ENCODE measurements at places on chromosomes 7 and 10.

DNA sequence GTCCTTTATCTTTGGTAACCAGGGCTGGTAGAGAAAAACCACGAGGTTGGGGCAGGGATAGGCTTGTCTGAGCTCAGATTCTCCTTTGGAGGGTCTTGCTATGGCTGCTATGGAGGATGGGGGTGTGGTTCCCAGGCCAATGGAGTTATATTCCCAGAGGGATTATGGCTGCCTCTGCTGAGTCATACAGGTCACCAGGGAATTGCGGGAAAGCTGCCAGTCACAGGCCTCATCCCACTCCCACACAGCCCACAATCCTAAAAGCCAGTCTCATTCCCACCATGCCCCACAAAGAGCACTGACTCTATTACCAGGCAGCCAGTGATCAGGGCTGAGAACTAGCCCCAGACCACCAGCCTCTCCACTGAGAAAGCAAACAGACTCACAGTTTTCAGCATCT lies 316.6 kb upstream of the TMEM229A start:
- DNase-seq: no peak

DNA sequence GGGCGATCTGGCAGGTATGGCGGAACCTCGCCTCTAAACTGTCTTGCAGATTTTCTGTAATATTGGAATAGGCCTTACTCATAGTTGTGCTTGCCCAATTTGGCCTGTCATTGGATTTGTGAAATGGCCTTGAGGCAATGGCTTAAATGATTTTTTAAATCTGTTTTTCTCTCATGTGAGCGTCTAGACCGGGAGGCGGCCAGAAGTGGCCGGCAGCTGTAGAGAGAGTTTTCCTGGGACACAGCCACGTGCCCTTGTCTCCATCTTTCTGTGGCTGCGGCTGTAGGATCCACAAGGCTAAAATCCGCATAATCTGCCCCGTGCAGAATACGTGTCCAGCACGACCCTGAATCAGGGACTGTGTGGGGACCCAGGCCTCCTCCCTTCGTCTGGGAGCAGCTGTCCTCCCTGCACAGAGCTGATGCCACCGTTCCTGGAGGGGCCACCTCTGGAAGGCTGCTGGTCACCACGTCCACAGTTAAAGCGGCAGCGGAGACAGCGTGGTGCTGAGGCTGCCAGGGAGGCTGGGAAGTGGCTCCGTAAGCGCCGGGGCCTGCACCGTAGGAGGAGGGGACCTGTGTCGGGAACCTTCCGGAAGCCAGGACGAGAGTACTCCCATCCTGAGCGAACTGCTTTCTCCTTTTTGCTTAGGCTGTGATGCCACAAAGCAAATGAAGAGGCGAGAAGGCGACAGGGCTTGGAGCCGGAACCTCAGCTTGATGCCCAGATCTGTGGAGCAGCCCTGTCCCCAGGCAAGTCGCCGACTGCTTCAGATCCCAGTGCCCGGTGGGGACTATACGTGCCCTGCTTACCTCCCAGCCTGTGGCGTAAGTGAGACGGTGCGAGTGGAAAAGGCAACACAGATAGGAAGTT lies 99.8 kb downstream of the DYNC2I1 start:
- no peak for DNase-seq

DNA sequence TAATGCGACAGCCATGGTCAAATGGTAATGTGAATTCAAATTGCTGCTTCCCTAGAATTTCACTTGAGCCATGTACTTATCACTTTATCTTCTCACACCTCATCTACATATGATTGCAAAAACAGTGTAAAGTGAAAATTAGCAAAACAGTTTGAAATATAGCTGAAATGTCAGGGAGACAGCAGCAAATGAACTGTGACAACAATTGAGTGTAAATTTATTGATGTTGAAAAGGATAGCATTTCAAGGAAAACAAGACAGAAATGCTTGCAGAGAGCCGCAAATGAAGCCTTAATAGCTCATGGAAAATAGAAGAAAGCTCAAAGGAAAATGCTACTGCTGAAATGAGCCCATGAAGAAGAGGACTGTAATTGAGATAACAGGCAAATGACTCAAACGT lies 516.2 kb upstream of the POT1 start:
- no peak for DNase-seq

DNA sequence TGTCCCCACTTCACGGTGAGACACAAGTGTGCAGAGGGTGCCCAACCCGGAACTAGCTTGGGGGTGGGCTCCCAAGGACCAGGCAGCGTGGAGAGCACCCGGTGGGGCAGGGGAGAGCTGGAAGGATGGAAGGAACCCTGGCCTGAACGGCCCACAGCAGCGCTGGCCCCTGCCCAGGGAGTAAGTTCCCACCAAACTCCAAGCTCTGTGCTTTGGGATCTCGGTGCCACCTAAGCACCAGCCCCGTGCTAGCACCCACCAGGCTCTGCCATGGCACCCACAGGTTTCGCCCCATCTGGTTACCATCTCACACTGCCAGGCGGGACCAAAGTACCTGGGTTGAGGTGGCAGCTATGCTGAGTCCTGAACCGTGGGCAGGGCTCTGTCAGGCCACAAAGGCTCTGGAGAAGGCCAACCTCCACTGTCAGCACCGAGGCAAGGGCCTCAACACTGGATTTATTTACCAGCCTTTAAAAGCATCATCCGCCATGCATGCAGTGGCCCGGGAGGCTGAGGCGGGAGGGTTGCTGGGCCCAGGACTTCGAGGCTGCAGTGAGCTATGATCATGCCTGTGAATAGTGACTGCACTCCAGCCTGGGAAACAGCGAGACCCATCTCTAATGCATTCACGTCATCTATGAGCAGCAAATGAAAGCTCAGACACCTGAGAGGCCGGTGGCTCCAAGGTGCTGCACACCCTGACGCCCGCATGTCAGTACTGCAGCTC lies 16.0 kb downstream of the GPER1 start:
- no peak for DNase-seq

GRCh38 chr10:80477813-80478212 lies 23.7 kb downstream of the TSPAN14 start:
- no peak for DNase-seq

GRCh38 chr7:127854383-127854782 lies 176.9 kb downstream of the LRRC4 start:
- no peak for DNase-seq

DNA sequence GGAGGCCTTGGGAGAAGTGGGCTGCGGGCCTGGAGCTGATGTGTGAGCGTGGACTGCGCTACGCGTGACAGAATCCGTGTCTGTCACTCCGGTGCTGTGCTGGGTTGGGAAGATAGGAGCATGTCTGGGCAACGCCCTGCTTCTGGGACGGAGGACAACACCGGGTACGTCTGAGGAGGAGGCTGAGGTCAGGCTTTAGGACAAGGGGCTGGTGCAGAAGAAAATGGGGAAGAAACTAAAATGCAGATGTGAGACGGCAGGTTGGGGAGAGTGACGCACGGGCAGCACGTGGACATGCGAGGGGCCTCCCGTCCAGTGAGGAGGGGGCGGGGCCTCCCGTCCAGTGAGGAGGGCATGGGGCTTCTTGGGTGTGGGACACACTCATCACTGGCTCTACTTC lies 207.4 kb downstream of the DNAJB6 start:
- DNase-seq: no peak

- DNase-seq: no peak
These were observed 44.6 kb upstream of the C1QL3 start for GRCh38 chr10:16566202-16566805.

- no peak for DNase-seq
These were observed 42.3 kb upstream of the FOXI2 start for GRCh38 chr10:127694580-127695193.

- no peak for DNase-seq
These were observed 149.0 kb upstream of the STEAP4 start for GRCh38 chr7:88455696-88456095.

- no peak for DNase-seq
These were observed 249.8 kb downstream of the ARHGAP12 start for GRCh38 chr10:31678575-31679516.

DNA sequence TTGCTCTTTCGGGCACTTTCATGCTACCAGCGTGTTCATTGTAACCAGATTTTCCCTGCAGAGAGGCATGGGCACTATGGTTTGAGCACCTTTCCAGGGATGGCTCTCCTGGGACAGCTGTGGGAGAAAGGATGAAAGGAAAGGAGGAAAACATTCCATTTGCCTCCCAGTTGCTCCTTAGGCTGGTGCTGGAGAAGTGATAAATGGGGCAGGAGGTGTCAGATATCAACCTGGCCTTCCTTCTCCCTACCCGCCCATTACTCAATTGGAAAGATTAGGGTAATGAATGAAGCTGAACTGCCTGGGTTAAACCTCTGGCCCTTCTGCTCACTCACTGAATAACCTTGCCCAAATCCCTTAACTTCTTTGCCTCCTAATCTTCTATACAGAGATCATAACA lies 228.4 kb downstream of the PLXNA4 start:
- no peak for DNase-seq

- DNase-seq: no peak
These were observed 203.2 kb downstream of the DNAJB6 start for GRCh38 chr7:157540020-157540419.

- DNase-seq: no peak
These were observed 19.2 kb downstream of the GAD2 start for GRCh38 chr10:26235761-26236160.

- DNase-seq: no peak
These were observed 40.9 kb downstream of the VTI1A start for GRCh38 chr10:112487964-112488363.
